HuH-7 (cell line): ENCODE measurements at places on chromosomes 2 and 18.

GRCh38 chr18:75137346-75137877, 71.5 kb downstream of the PTGR3 start:
- no peak for DNase-seq

DNA sequence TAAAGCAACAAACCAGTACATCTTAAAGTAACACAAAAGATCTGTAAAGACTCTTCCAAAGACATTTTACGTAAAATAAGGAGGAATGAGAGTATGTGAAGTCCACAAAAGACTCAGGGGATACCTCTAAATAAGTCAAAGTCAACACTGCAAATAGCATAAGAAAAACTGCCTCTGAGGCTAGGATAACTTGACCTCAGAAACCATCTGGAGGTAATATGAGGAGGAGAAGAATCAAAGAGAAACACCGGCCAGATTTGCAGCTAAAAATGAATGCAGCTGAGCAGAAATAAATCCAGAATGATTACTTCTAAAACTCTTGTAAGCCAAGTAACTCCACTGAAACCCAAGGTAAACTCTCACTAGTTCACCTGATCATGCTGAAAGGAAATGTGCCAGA, 52.2 kb upstream of the ERMN start:
- DNase-seq, result no peak

- no peak for DNase-seq
Observed at GRCh38 chr2:135985826-135986393, 484 bp upstream of the DARS1 start.

DNA sequence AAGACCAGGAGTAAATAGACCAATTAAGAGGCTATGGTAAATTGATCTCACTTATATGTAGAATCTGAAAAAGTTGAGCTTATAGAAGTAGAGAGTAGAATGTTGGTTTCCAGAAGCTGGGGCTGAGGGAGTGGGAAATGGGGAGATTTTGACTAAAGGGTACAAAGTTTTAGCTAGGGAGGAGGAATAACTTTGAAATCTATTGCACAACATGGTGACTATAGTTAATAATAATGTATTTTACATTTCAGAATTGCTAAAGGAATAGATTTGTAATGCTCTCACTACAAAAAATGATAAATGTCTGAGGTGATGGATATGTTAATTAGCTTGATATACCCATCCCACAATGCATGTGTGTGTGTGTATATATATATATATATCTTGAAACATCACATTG, 82.1 kb downstream of the UBR3 start:
- DNase-seq, result no peak

DNA sequence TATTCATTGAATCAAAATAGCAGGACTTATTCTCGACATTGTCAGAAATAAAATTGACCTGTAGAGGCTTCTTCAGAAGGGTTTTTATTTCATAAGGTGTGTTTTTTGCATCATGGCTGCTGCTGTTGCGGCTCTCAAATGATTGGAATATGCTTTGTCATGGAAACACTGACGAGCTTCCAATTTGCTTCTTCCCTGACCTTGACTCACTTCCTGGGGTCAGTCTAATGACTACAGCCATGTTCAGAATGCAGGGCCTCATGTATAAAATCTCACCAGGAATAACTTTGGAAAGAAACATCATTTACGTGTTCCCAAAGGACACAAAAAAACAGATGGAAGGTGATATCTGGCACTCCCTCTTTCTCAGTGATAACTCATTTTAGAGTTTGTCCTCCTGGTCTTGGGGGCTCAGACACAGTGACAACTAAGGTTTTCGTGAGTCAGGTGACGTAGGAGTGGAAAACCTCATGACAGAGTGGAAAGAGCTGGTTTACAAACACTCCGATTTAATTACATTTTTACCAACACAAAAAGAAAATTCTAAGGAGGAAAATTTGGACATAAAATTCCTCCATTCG, 467.0 kb upstream of the RAB12 start:
- no peak for DNase-seq

DNA sequence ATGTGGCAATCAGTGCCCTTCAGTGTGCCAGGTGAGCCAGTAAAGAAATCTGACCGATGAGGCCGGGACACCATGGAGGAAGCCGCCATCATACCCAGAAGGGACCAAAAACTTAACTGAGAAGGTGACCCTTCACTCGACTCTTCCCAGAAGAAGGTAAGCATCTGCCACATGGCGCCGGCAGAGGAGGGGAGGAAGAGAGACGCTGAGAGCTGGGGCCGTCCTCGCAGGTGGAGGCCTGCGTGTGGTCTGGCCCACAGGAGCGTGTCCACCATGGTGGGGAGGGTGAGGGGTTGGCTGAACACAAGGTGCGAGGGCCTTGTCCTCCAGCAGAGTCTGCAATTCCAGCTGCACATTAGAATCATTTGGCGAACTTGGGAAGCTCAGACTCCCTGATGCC, 513.1 kb upstream of the RAB6C start:
- DNase-seq, result no peak

- DNase-seq, result no peak
Observed at GRCh38 chr18:75538727-75539126, 111.2 kb upstream of the SMIM21 start.

DNA sequence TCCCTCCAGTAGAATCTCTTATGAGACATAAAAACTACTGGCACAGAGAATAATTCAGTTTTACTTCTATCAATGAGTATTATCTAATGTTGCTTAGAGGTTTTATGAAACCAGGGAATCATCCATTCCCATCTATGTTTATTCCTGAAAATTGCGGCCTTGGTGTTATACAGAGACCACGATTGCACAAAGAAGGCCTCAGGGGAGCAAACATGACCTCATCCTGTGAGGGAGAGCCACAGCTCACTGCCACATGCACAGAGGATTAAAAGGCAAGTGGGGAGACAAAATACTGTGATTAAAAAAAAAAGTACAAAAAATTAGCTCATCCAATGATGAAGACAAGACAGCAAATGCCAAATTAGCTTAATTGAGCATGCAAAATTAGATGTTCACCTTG, 111.8 kb upstream of the SLC35G4 start:
- DNase-seq, result no peak

DNA sequence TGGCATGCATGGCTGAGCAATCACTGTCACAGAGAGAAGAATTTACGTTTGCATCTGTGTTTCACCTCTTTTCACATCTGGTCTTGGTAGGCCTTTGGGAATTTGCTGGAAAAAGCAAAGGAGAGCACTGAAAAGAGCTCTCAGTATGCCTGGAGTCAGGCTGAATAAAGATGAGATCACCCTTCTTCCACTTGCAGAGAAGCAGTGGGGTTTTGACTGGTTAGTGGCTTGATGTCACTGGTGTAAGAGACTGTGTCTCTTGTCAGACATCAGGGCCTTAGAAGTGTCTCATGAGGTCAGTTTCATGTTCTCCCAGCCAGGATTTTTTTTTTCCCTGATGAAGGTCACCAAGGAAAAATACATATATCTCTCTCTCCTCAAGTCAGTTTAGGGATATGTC, 353.8 kb downstream of the INSIG2 start:
- no peak for DNase-seq

- DNase-seq, result no peak
Observed at GRCh38 chr2:190486037-190486623, 48.4 kb downstream of the NEMP2 start.

DNA sequence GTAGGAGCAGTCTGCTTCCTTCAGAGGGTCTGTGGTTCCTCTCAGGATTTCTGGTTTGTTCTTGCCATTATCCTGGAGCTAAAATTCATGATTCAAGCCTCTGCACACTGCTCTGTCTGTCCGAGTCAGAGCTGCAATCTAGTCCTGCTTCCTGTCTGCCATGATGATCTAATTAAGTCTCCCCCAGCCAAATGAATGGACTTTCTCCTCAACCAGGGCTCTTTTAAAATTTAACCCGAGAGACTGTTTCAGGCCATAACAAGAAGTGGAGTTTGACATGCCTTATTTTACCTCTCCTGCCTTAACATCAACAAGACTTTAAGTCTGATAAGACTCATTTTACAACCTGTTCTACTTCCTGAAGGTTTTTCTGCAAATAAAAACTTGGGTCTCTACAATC, 1009.6 kb upstream of the DDX18 start:
- no peak for DNase-seq

DNA sequence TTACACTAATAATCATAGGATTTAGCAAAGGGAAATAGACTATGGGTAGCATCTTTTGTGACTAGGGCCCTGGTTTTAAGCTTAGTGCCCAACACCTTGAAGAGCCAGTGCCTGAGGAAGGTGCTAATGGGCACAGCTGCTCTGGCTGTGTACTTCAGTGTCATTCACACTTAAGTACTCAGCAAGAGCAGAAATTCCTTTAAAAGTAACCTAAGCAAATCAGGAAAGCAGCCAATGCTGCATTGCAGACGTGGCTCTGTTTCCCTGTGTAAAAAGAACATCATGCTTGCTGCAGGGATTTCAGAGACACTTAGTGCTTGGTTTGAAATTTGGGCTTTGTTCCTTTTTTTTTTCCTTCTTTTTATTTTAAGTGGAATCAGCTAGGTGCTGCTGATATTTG, 505.4 kb downstream of the SUCLG1 start:
- no peak for DNase-seq

DNA sequence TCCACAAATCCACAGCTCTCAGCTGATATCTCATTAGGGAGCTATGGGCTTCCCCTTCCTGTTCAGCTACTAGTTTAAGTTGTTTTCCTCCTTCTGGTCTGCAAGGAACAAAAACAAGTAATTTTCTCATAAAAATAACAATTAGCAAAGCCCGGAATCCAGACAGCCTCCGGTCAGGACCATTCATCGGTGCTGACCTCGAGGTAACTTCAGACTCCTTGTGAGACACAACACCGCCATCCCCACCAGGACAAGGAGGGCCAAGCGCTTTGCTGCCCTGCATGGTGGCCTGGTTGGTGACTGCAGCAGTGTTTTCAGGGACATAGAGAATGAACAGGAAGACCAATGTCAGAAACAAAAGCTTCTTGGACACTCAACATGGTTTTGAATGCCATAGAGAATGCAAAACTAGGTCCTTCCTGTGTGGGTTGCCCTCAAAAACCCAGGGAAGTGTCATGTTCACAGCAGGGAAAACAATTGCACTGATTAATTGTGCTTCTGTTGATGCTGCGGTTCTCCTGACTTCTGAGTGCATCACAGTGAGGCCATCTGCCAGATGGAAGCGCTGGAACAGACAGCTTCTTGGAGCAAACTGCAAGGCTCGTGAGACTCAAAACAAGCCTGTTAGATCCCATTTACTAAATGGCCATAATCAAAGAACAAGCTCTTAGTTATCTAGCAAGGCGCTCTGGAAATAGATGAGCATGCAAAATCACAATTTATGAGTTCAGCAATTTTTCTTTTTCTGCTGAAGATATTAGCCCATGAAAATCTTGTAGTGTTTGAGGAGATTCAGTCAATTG, 77.1 kb downstream of the HS1BP3 start:
- no peak for DNase-seq
